ENCODE measurements at places on chromosomes 7 and 10.

DNA sequence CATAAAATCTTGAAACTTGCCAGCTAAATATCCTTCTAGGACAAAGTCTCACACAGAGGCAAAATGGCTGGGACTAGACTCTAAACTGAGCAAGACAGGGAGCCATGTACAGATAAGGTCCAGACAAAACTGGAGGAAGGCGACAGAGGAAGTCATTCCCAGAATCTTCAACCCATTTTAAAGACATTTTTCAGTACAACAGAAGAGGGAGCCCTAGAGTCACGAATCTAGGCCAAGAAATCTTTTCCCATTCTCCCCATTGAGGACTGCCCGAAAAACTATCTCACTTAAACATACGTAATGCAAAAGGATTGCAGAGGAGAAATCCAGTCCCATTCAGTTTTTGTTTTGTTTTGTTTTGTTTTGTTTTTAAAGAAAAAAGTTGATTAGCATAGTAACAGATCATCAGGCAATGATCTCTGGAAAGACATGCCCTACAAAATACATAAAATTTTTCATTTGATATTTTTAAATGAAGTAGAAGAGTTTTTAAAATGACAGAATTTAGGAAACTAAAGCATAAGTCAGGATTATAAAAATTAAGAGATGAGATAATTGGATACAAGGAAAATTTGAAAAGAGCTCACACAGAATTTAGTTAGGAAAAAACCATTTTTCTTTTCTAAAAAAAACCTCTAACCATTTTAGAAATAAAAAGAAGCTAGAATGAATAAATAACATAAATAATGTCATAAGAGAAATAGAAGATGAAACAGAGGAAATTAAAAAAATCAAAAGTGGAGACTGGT lies 16.9 kb upstream of the PRF1 start:
- no peak for DNase-seq

DNA sequence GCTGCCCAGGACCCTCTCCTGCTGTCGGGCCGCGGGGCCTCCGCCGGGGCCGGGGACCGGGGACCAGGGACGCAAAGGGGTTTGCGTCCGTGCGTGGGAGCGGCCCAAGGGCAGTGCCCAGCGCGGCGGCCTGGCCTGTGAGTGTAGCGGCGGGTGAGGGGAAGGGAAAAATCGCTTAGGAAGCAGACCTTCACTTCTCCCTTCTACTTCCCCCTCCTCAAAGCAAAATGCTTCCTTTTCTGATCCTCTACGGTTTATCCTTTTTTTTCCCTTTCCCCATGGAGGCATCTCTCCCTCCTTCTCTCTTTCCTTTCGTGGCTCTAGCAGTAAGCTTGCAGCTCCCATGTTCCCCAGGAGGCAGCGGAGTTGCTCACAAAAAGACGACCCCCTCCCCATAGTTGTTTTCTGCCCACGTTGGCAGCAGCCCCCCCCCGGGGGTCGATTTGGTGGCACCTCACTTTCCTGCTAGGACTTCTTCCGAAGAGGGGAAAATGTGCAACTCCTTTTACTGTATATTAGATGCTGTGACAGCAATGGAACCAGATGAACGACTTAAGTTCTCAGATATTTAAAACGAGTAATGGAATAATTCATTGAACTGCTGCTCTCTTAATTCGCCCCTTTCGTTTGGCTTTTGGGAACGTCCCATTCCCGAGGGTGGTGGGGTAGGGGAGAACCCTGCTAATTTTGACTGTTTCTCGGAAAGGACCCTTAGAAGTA lies 724 bp downstream of the CAPZA2 start:
- DNase-seq, result peak; percentile 17

- no peak for DNase-seq
These were observed 25.0 kb downstream of the RTKN2 start for GRCh38 chr10:62243647-62243997.

DNA sequence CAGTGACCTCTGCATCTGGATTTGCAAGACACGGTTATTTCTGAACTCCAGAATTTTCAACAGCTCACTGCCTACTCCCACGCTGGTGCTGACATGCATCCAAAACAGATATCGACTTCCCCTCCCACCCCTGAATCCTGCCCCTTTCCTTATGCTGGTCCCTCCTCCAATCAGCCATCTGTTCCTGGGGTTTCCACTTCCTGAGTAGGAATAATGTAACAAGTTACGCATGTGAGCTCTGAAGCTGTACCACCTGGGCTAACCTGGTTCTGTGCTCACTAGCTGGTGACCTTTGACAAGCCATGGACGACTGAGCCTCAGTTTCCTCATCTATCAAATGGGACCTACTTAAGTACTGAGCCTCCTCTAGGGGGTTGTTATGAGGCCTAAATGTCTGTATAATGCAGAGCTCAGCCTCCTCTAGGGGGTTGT lies 1.7 kb upstream of the NCAPG2 start:
- no peak for DNase-seq

DNA sequence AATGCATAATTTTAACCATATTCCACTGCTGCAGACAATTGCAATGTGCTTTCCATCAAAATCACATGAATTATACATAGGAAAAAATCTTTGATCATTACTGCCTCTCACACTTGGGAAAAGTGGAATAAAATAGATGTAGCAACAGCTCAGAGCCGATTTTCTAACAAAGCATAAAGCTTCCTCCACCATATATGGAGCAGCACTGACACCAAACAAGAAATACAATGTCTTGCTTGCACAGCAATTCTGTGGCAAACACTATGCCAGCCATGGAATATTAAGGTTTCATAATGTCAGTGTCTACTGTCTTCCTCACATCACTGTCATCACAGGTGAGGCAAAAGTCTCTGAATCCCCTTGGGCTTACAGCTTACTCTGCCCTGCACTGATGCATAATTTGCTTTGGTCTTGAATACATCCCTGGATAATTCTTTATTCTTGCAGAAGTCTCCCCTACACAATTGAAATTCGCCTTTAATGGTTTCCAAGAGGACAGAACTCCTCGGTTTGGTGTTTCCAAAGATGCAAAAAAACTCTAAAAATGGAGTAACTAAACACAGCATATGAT lies 198.5 kb downstream of the CACNA2D1 start:
- DNase-seq, result no peak

DNA sequence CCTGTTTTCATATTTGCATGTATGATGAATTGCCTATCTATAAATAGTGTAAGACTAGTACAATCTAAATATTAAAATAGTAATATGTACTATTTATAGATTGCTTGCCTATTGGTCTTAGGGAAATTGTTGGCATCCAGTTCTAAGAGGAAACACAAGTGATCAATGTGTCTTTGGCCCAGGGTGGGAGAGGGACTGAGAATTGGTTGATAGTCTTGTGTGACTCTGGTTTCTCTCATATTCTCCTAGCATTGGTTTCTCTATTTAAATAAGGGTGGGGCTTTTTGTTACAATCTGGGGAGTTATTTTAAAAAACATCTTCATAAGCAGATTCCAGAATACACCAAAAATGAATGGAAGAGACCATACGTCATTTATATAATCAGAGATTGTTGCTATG lies 250.1 kb downstream of the EXOC4 start:
- no peak for DNase-seq

DNA sequence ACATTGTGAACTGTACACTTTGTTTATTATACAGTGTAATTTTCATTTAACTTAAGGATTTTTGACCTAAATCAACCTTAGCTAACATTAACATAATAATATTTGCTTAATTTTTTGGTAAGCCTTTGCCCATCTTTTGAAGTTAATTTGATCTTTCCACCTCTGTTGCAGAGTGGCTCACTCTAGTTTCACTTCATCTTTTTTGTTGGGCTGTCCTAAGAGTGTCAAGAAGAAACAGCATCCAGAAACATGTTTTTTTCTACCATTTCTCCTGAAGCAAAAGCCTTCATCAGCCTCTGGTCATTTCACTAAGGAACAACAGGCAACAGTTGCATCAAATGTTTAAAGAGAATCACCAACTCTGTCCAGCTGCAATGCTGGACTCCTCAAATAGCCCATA lies 824.7 kb downstream of the REEP3 start:
- no peak for DNase-seq

DNA sequence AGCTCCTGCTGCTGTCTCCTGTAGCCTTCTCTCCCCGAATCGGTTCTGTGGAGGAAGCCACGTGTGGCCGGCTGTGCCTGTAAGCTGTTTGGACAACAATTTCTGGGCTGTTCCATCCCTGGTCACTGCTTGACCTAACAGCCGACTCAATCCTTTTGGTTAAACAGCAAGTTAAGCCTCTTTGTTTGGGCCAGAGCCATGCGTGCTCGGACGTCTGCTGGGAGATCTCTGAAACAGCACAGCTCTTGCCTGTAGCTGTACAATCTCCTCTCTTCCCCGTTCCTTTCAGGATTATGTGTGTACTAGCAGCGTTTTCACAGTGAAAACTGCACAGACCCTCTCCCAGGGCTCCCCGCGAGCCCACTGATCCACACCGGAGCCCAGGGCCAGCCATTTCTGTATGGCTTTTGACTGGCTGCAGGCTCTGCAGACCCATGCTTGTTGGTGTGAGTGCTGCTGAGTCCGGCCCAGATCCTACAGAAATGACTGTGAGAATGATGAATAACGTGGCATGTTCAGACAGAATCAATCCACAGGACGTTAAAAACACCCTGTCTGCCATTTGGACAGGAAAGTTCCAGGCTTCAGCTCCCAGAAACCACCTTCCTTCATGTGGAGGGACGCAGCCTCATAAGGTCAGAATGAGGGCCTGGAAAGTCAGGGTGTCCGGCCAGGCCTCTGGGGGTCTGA lies 428.6 kb upstream of the ADARB2 start:
- DNase-seq, result no peak

GRCh38 chr7:117163101-117163500 lies 159.8 kb downstream of the WNT2 start:
- no peak for DNase-seq

- DNase-seq, result no peak
These were observed 22.7 kb upstream of the SLC35B4 start for GRCh38 chr7:134339475-134339874.

- no peak for DNase-seq
These were observed 11.6 kb downstream of the RPS24 start for GRCh38 chr10:78045237-78045636.

GRCh38 chr7:108205311-108205710 lies 75.2 kb upstream of the LAMB4 start:
- DNase-seq, result no peak

DNA sequence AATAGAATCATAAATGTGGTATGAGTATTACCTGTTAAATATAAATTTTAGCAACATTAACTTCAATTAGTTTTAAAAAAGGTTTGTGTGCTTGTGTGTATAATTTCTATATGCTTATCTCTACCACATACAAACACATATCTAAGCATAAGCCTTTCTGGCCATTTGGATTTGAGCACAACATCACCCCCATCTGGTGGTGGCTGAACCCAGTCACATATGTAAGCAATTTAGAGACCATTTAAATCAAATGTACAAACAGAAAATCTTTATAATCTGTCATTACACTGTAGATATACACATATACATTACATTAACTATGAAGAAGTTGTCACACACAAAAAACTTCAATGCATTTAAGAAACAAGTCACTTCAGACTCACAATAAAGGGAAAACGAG lies 31.7 kb downstream of the GPR22 start:
- DNase-seq, result peak; percentile 10

- no peak for DNase-seq
These were observed 72.3 kb upstream of the MKRN1 start for GRCh38 chr7:140551355-140552239.

- DNase-seq, result no peak
These were observed 127.4 kb downstream of the TRRAP start for GRCh38 chr7:99005776-99006175.

GRCh38 chr7:159017210-159017609 lies 127.5 kb downstream of the VIPR2 start:
- DNase-seq, result no peak

DNA sequence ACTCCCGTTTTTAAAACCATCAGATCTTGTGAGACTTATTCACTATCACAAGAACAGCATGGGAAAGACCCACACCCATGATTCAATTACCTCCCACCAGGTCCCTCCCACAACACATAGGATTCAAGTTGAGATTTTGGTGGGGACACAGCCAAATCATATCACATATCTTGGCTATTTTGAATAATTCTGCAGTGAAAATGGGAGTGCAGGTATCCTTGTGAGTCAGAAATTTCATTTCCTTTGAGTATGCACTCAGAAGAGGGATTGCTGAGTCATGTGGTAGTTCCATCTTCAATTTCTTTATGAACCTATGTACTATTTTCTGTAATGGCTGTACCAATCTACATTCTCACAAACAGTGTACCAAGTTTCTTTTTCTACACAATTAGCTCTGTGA lies 125.8 kb downstream of the ANKRD7 start:
- DNase-seq, result no peak

- DNase-seq, result no peak
These were observed 8.0 kb upstream of the SPOCK2 start for GRCh38 chr10:72096115-72097000.

- no peak for DNase-seq
These were observed 39.9 kb upstream of the BNIP3 start for GRCh38 chr10:132021504-132022143.

- no peak for DNase-seq
These were observed 105.3 kb downstream of the CCDC3 start for GRCh38 chr10:12896251-12896650.

GRCh38 chr10:3668276-3668965 lies 116.6 kb downstream of the KLF6 start:
- peak; percentile 77 for DNase-seq

GRCh38 chr10:28367929-28368484 lies 65.1 kb upstream of the MPP7 start:
- DNase-seq, result no peak

GRCh38 chr7:129167817-129168216 lies 20.6 kb upstream of the SMO start:
- no peak for DNase-seq

GRCh38 chr7:69517985-69518704 lies 80.1 kb upstream of the AUTS2 start:
- no peak for DNase-seq

DNA sequence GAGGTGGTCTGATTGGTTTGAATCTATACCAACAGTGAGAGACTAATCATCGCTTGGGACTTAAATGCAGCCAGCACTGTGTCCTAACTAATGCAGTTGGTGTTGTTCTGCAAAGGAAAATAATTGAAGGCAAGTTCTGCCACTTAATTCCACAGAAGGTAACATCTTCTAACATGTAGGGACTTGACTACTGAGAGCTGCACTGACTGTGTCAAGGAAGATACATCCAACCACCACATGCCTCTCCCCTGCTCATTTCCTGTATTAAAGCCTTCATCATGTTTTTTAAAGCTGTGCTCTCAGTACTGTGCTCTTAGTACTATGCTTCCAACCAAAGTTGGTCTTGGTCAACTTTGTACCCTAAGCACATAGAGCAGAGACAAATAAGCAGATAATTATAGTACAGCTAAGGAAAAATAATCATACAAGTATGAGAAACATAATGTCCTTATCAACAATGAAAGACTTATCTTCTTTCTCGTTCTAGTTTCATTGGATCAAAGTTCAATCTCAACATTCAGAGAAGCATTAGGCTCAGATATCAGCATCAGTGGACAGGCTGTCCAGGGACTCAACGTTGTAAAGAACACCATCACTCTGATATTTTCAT lies 2.8 kb upstream of the CYP3A4 start:
- no peak for DNase-seq

GRCh38 chr7:155521743-155522398 lies 24.5 kb downstream of the CNPY1 start:
- DNase-seq, result no peak

- no peak for DNase-seq
These were observed 227.2 kb upstream of the FAM3C start for GRCh38 chr7:121623130-121623872.
